Psoas muscle (tissue), 8 donors: ENCODE measurements at places on chromosomes 2 and 18. TPM values are rescaled to one million over a fixed set of nuclear protein-coding genes. Genes with fewer than 3 reads are reported as not detected.

The EVA1A gene
- polyA plus RNA-seq: 0.83 TPM

- H3K4me3 ChIP-seq: no peak overlapping the region
- no peak for DNase-seq
- no peaks in the 10 kb centered on the region for H3K27me3 ChIP-seq
- H3K27ac ChIP-seq: no peak overlapping the region
Observed at GRCh38 chr18:35277633-35278032, 12.4 kb downstream of the ZSCAN30 start.

The ERBB4 gene
- polyA plus RNA-seq: 0.44 TPM

DNA sequence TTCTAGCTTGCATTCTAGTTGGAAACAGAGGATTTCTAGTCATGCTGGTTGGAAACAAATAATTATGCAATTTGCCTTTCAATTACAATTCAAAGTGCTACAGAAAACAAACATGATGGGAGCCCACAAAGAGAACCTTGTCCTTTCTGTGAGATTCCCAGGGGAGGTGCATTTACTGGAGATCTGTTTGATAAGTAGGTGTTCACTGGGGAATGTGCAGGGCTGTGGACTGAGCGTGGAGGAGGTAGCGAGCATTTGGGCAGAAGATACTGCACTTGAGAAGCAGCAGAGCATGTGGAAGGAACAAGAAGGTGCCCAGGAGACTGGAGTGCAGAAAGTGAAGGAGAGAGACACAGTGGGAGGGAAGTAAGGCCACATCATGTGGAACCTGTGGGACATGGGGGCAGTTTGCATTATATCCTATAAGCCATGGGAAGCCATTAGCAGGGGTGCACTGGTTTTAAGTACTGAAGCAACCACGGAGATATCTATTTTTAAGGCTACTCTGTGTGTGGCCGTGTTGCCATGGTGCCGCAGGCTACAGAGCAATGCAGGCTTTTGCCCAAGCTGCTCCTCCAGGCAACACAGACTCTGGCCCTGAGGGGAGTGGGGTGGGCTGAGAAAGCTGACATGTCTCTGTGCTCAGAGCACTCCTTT lies 154.0 kb downstream of the ANTXR1 start:
- no peak for DNase-seq
- H3K36me3 ChIP-seq: no peaks in the 10 kb centered on the region
- no peaks in the 10 kb centered on the region for H3K27me3 ChIP-seq
- H3K4me1 ChIP-seq: peaks cover 31% of the 10 kb centered on the region
- no peak overlapping the region for H3K4me3 ChIP-seq

The POTEJ gene
- polyA plus RNA-seq: not detected

GRCh38 chr2:195533771-195534642 lies 123.0 kb upstream of the SLC39A10 start:
- H3K4me1 ChIP-seq: no peaks in the 10 kb centered on the region
- H3K36me3 ChIP-seq: no peaks in the 10 kb centered on the region
- H3K27ac ChIP-seq: no peak overlapping the region
- peak; percentile 63 for DNase-seq
- no peaks in the 10 kb centered on the region for H3K27me3 ChIP-seq

The NPPC gene
- 26.9 TPM for polyA plus RNA-seq

- H3K36me3 ChIP-seq: no peaks in the 10 kb centered on the region
- H3K4me1 ChIP-seq: no peaks in the 10 kb centered on the region
- no peak for DNase-seq
- H3K27me3 ChIP-seq: no peaks in the 10 kb centered on the region
- H3K4me3 ChIP-seq: no peak overlapping the region
Observed at GRCh38 chr2:73561422-73561821, 80.8 kb downstream of the NAT8 start.

DNA sequence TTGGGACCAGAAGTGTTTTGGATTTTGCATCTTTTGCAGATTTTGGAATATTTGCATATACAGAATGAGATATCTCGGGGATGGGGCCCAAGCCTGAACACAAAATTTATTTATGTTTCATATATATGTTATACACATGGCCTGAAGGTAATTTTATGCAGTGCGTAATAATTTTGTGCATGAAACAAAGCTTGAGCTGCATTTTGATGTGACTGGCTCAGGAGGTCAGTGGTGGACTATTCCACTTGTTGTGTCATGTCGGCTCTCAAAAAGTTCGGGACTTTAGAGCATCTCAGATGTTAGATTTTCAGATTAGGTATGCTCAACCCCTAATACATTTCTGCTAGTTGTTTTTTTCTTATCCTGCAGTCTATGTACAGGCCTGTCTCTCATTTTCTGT lies 145.4 kb downstream of the FAM210A start:
- no peak for DNase-seq
- no peaks in the 10 kb centered on the region for H3K27me3 ChIP-seq
- H3K4me1 ChIP-seq: no peaks in the 10 kb centered on the region
- no peak overlapping the region for H3K4me3 ChIP-seq

The GALR1 gene
- polyA plus RNA-seq: not detected

The LRRC30 gene
- not detected for polyA plus RNA-seq

- no peaks in the 10 kb centered on the region for H3K36me3 ChIP-seq
- no peak overlapping the region for H3K27ac ChIP-seq
- H3K27me3 ChIP-seq: no peaks in the 10 kb centered on the region
- no peak for DNase-seq
- no peak overlapping the region for H3K4me3 ChIP-seq
Observed at GRCh38 chr2:9778471-9779316, 64.6 kb upstream of the TAF1B start.

The ATP6V1B1 gene
- 0.70 TPM for polyA plus RNA-seq

DNA sequence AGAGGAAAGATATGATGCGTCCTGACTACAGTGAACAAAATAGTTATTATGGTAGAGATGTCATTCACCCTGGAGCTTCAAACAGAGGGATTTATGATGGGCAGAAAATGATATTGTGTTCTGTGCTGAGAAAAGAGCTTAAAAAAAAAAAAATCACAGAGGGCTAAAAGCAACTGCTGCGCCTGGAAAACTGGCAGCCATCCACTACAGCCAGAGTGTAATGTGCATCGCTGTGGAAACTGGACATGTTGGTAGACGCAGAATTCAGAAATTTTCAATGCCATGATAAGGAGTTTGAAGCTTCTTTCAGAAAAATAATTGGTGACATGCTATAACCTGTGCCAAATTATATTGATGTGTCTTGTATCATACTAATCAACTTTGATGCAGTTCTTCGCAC lies 122.9 kb upstream of the SOX11 start:
- no peaks in the 10 kb centered on the region for H3K4me1 ChIP-seq
- no peak overlapping the region for H3K4me3 ChIP-seq
- H3K27me3 ChIP-seq: no peaks in the 10 kb centered on the region
- H3K27ac ChIP-seq: no peak overlapping the region
- no peak for DNase-seq

The POTEI gene
- polyA plus RNA-seq: not detected

DNA sequence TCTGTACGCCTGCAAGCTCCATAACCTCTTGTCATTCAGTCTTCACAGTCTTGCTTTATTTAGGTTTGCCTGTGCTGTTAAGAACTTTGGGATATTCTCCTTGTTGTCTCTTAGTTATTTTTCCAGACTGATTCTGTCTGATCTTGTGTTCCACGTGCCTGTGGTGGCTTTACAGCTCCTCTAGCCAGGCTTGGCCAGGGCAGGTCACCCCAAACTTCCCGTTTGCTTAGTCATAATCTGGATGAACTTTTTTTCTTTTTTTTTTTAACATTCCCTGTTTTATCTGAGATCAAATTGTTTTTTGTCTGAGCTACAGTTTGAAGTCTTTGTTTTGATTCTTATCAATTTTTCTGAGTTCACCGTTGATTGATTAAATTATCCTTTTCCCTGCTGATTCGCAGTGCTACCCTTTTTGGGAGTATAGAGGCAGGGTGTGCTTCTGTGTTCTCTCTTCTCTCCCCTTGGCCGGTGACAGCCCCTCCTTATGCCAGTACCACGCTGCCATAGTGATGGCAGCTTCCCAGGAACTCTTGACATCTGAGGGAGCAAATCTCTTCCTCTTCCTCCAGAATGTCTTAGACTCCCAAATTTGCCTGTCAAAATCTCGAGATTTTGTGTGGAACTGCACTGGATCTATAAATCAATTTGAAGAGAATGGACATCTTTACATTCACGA lies 2.5 kb downstream of the SP100 start:
- H3K4me1 ChIP-seq: no peaks in the 10 kb centered on the region
- H3K27me3 ChIP-seq: no peaks in the 10 kb centered on the region
- no peak overlapping the region for H3K27ac ChIP-seq
- H3K4me3 ChIP-seq: peak overlapping the region; percentile 76
- no peaks in the 10 kb centered on the region for H3K36me3 ChIP-seq

DNA sequence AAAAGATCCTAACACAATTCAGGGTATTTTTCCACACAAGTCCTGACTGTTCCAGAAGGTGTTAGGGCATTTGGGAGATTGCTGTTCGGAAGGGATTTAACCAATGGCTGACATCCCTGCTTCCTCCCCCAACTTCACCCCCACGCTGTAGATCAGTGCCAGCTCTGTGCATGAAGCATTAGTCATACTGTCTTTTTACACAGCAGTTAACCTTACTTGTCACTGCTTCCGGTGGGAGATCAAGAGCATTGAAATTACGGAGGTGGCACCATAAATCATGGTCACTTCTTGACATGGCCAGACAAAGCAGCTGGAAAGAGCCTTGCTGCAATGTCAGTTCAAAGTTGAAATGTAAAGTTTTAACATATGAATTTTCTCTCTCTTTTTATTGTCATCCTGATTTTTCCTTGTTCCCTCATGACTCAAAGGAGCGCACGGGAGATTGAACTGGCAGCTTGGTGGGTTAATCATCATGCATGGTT lies 70.2 kb downstream of the HRH4 start:
- no peaks in the 10 kb centered on the region for H3K27me3 ChIP-seq
- no peak for DNase-seq
- no peak overlapping the region for H3K27ac ChIP-seq
- H3K4me1 ChIP-seq: no peaks in the 10 kb centered on the region
- no peak overlapping the region for H3K4me3 ChIP-seq

GRCh38 chr18:60372596-60372995 lies at the start of gene MC4R:
Gene MC4R, minus strand, starts transcription at chr18:60372775. Its CDS starts 426 bp downstream, at chr18:60372349.
- no peaks in the 10 kb centered on the region for H3K27me3 ChIP-seq
- no peak within 1 kb of the TSS for H3K4me3 ChIP-seq
- no peaks in the 10 kb centered on the region for H3K4me1 ChIP-seq
- no peak for DNase-seq
- no peaks in the 10 kb centered on the region for H3K36me3 ChIP-seq
- H3K27ac ChIP-seq: no peak within 1 kb of the TSS

The STARD7 gene
- 125 TPM for polyA plus RNA-seq

The ZBTB14 gene
- 3.7 TPM for polyA plus RNA-seq

The DPP10 gene
- 0.11 TPM for polyA plus RNA-seq

DNA sequence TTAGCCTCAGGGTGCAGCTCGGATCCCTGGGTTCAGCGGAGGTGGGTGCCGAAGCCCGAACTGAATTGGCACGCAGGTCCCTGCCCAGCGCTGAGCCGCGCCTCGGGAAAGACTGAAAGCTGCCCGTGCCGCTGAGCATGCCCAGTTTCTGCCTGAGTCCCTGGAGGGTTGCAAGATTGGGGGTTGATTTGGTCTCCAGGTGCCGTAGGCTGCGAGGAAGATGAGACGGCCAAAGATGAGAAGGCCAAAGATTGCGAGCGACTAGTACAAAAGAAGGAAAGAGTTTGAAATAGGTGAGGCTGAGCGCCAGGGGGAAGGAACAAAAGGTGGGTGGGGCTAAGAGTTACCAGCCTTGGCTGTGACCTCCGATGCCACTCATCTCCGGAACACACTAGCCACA lies 852 bp upstream of the KCNH7 start:
- no peak overlapping the region for H3K27ac ChIP-seq
- H3K27me3 ChIP-seq: peaks cover 2% of the 10 kb centered on the region
- H3K4me1 ChIP-seq: no peaks in the 10 kb centered on the region
- no peaks in the 10 kb centered on the region for H3K36me3 ChIP-seq
- peak overlapping the region; percentile 30 for H3K4me3 ChIP-seq

The FHOD3 gene
- 13.7 TPM for polyA plus RNA-seq

DNA sequence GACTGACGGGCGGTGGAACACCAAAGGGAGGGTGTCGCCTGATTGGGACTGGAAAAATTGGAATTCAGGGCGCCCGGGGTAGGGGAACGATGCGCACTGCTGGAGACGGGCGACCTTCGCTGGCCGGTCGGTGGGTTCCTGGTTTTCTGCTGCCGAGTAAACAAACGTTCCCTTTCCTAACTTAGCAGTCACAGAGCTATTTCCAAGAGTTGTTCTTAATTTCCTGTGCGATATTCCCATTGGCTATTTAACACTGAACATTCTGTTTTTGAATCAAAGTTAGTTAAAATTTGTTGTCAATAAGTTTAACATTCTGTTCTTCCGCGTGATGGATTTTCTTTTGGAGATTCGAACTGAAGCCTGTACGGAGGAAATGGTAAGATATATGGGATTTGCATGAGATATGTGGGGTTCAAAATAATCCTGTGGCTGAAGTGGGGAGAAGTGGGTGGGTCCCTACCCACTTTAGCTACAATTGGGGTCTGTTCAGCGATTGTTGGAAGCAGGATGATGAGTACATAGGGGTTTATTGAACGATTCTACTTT lies 862 bp downstream of the C18orf54 start:
- H3K4me1 ChIP-seq: peaks cover 7% of the 10 kb centered on the region
- H3K27ac ChIP-seq: no peak overlapping the region
- H3K27me3 ChIP-seq: peaks cover 16% of the 10 kb centered on the region
- peak overlapping the region; percentile 84 for H3K4me3 ChIP-seq

The SKOR2 gene
- polyA plus RNA-seq: not detected

The CFC1 gene
- polyA plus RNA-seq: not detected

The AMMECR1L gene
- 14.8 TPM for polyA plus RNA-seq

The UGT1A4 gene
- polyA plus RNA-seq: not detected

GRCh38 chr2:177669625-177670330 lies 277.2 kb downstream of the AGPS start:
- no peak overlapping the region for H3K4me3 ChIP-seq
- no peak for DNase-seq
- H3K4me1 ChIP-seq: peaks cover 20% of the 10 kb centered on the region
- H3K27me3 ChIP-seq: no peaks in the 10 kb centered on the region
- H3K27ac ChIP-seq: no peak overlapping the region

- no peak overlapping the region for H3K27ac ChIP-seq
- H3K27me3 ChIP-seq: no peaks in the 10 kb centered on the region
- no peak for DNase-seq
- no peak overlapping the region for H3K4me3 ChIP-seq
Observed at GRCh38 chr18:76558881-76559667, 64.0 kb upstream of the ZNF516 start.

DNA sequence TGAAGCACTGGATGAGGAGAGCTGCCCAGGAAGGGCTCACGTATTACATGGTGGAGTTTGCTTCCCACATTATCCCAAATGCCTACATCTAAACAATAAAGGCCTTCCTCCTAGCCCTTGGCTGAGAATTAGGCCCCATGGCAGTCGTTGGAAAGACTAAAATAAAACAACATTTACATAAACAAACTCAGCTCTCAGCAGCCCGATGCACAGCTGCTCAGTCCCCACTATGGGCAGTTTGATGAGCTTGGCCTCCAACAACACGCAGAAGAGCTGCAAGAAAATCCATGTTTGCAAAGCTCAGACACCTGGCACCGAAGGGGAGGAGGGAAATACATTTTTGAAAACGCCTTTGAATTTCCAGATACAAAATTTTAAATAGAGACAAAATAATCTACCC lies 352.4 kb downstream of the EIPR1 start:
- no peaks in the 10 kb centered on the region for H3K27me3 ChIP-seq
- H3K27ac ChIP-seq: no peak overlapping the region
- H3K4me3 ChIP-seq: no peak overlapping the region
- no peaks in the 10 kb centered on the region for H3K4me1 ChIP-seq
- no peak for DNase-seq
- H3K36me3 ChIP-seq: no peaks in the 10 kb centered on the region

The TIMM21 gene
- polyA plus RNA-seq: 158 TPM

GRCh38 chr2:234913208-234913626 lies 38.6 kb upstream of the SH3BP4 start:
- no peaks in the 10 kb centered on the region for H3K27me3 ChIP-seq
- no peak for DNase-seq
- H3K27ac ChIP-seq: no peak overlapping the region
- no peaks in the 10 kb centered on the region for H3K36me3 ChIP-seq

The LYG2 gene
- not detected for polyA plus RNA-seq

The GCKR gene
- 1.6 TPM for polyA plus RNA-seq

The HPCAL1 gene
- 42.9 TPM for polyA plus RNA-seq
